Right forelimb (tissue), 1 donor: ENCODE measurements at places on chromosomes 13 and 19.

- no peak for DNase-seq
Measured at GRCh38 chr19:27775395-27775794, 1437.6 kb downstream of the UQCRFS1 start.

GRCh38 chr19:19257137-19257536, 16.0 kb downstream of the TM6SF2 start:
- DNase-seq, result no peak

DNA sequence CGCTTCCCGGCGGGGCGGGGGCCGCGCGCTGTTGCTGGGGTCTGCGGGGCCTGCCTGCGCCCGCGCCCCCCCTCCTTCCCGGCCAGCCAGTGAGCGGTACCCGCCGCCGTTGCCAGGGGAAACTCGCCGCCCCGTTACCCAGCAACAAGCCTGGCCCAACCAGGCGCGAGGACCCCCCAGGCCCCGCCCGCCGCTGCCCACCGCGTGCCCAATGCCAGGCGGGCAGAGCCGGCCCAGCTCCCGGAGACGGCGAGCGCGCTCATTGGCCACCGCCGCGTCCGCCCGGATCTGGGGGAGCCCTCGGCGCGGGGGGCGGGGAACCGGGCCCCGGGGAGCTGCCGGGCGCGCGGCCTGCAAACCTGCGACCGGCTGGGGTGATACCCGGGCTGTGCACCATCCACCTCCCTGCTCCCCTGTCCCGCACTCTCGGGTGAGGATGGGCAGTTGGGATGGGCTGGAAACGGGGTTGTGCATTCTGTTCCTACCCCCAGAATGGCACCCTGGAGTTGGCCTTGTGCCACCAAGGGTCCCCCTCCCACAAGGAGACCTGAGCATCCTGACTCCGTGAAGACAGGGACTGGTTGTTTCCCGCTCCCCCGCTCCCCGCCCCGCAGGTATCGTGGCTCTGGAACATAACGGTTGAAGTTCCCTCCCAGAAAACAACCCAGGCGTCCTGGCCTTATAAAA, 8.8 kb upstream of the BBC3 start:
- peak; percentile 77 for DNase-seq

GRCh38 chr13:39862900-39863299, 207.4 kb downstream of the COG6 start:
- no peak for DNase-seq

DNA sequence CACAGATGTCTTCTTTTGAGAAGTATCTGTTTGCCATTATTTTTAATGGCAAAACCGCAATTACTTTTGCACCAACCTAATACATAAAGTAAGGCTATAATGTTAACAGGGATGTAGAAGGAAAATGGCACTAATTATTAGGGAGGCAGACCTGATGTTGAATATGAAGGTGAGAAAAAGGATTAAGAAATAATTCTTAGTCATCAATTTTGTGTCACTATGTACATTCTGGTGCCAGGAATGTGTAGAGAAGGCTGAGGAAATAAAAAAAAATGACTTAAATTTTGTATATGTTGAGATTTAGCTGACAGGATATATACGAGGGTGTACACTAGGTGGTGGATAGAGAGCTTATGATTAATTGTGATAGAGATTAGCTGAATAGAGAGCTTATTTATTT, 12.6 kb downstream of the ZNF585B start:
- no peak for DNase-seq

GRCh38 chr19:4060621-4061177, 6.0 kb downstream of the ZBTB7A start:
- no peak for DNase-seq

DNA sequence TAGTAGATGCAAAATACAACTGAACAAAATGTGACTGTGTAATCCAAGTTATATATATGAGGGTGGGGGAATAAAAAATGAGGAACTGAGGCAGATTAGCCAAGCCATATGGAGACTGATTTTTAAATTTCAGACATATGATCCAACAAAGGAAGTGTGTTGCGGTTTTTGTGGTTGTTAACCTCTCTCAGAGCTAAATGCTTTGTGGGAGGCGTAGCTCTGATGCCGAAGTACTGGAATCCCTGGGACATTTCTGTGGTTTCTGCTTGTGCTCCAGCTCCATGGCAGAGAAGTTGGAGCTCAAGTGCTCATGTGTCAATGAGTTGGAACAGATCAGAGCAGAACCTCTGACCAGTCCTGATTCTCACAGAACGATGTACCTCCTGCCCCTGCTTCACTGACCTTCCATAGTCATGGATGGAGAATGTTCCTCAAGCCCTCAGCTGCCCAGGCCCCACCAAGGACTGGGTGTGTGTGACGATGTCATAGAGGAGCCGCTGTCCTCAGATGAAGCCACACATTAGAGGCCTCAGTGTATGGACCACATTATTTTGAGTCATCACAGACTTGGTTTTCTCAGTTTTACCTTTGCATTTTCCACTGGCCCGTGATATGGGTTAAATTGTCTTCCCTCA, 107.6 kb downstream of the SOX1 start:
- DNase-seq, result peak; percentile 18

- no peak for DNase-seq
Measured at GRCh38 chr13:56670563-56670962, 470.2 kb upstream of the PRR20A start.

DNA sequence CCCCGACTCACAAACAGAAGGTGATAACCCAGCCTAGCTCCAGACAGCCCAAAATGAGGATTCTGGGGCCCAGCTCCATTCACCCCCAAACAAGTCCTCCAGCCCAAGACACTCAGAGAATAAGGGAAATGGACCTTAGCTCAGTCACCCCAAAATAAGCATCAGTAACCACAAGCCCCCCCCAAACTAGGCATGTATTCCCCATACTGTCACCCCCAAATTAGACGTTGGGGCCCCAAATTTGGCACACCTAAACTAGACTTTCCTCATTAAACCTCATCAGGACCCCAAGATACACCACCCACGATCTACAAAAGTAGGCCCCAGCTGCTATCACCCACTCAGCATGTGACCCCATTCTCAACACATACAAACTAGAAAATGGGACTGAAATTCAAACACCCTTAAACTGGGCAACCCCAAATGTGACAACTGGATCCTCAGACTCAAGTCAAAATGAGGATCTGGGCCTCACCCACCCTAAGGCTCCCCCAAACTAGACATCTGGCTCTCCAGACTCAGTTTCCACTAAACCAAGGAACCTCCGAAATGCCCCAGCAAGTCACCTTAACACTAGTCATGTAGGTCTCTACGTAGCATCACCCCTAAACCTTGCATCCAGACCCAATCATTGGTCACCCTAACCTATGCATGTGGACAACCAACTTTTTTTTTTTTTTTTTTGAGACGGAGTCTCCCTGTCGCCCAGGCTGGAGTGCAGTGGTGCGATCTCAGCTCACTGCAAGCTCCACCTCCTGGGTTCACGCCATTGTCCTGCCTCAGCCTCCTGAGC, 13.4 kb upstream of the ERFL start:
- no peak for DNase-seq

- no peak for DNase-seq
Measured at GRCh38 chr13:27721681-27722080, 70.6 kb upstream of the GSX1 start.

DNA sequence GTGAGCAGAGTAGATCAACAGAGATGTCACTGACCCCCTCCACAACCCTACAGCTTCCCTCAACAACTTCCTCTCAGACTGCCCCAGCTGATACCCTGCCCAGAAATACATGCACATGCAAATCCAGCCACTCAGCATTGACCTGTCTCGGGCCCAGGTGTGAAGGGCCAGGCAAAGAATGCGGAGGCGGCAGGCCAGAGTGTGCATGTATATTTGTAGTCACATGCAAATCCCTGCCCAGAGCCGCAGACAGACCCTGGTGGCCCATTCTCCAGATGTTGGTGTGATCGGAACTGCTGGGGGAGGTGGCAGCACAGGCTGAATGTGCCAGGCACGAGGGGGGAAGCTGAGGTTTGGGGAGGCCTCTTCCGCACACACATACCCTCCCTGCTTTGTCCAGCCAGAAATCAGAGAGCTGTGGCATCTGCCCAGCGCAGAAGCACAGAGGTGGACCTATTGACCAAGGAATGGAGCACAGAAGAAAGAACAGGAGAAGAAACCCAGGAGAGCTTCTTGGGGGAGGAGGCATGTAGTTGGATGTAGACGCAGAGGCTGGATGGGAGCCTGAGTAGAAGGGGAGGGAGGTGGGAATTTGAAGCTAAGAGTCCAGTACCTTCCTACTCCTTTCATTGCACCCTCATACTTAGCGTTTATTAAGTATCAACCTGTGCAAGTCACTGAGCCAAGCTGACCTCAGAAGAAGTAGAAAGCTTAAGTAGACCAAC, 14.4 kb downstream of the MEF2B start:
- DNase-seq, result no peak
